Upper lobe of left lung (tissue), 6 donors: ENCODE measurements at places on chromosomes 7 and 10. TPM values are rescaled to one million over a fixed set of nuclear protein-coding genes. Genes with fewer than 3 reads are reported as not detected.
A peak's percentile ranks its signal among the peaks of the same experiment; 100 is the strongest.

DNA sequence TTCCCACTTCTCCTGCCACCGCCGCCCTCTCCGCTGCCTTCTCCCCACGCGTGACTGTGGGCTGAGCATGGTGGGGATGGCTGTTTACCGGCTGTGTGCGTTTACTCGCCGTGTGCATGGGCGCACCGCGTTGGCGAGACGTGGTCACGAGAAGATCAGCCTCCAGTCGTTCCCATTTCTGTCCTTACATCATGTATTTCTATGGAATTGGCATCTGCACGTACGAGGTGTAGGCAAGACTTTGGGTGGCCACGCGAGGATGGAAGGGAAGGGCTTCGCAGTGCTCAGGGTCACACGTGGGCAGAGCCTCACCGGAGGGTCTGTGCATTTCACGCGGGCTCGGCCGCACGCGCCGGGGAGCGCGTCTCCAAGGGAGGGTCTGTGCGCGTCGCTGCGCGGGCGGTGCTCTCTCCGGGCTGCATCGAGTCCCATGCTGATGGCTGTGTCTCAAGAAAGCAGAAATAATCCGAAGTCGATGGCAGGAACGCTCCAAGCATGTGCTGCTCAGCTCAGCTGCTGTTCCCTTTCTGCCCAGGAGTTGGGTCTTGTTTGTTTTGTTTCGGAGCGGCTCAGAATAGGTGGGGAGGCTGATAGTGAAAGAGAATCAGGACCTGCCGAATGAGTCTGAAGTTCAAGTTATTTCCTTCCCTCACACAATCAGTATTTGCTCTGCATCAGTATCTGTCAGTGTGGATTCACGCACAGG lies 973 bp downstream of the CAMK1D start:
- H3K36me3 ChIP-seq = no peaks in the 10 kb centered on the region
- peak; percentile 44 for DNase-seq
- peak overlapping the region; percentile 81 for H3K4me3 ChIP-seq
- no peaks in the 10 kb centered on the region for H3K27me3 ChIP-seq

DKK1 gene
- not detected for total RNA-seq

SLC18A2 gene
- total RNA-seq = 5.9 TPM

GRCh38 chr10:72694476-72695369 lies 2.8 kb downstream of the MCU start:
- H3K36me3 ChIP-seq = no peaks in the 10 kb centered on the region
- H3K4me1 ChIP-seq = peaks cover 17% of the 10 kb centered on the region
- H3K27me3 ChIP-seq = no peaks in the 10 kb centered on the region
- H3K4me3 ChIP-seq = no peak overlapping the region

- peak overlapping the region; percentile 40 for H3K27ac ChIP-seq
- peaks cover 12% of the 10 kb centered on the region for H3K4me1 ChIP-seq
- peaks cover 52% of the 10 kb centered on the region for H3K36me3 ChIP-seq
- no peaks in the 10 kb centered on the region for H3K27me3 ChIP-seq
These were observed 7.5 kb downstream of the ZNF282 start for GRCh38 chr7:149202831-149203231.

GRCh38 chr7:128880791-128881457 lies 18.3 kb downstream of the ATP6V1F start:
- H3K27me3 ChIP-seq = no peaks in the 10 kb centered on the region
- H3K27ac ChIP-seq = no peak overlapping the region
- no peaks in the 10 kb centered on the region for H3K4me1 ChIP-seq

NME8 gene
- total RNA-seq = 0.91 TPM

DNA sequence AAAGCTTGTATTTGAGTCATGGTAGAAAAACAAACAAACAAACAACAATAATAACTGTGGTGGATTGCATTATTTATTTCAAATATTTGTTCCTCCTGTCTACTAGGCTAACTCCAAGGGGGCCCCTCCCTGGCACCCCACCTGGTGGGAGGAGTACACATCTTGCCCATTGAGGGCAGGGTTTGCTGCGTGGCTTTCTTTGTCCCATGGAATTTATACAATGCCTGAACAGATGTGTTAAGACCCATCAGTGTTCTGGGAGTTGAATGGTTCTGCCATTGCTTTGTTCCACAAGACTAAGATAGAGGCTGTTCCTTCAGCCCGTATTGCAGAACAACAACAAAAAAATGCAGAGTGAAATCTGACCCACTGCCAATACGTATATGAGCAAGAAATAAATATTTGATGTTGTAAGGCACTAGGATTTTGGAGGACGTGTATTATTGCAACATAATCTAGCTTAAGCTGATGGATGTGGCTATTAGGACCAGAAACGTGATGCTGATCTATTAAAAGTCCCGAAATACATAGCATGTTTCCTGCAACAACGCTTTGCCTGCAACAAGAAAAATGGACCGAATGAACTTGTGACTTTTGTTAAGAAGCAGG lies 119.1 kb upstream of the JCAD start:
- peaks cover 5% of the 10 kb centered on the region for H3K4me1 ChIP-seq
- no peaks in the 10 kb centered on the region for H3K27me3 ChIP-seq
- no peaks in the 10 kb centered on the region for H3K36me3 ChIP-seq
- no peak for DNase-seq
- no peak overlapping the region for H3K27ac ChIP-seq
- H3K4me3 ChIP-seq = no peak overlapping the region

DNA sequence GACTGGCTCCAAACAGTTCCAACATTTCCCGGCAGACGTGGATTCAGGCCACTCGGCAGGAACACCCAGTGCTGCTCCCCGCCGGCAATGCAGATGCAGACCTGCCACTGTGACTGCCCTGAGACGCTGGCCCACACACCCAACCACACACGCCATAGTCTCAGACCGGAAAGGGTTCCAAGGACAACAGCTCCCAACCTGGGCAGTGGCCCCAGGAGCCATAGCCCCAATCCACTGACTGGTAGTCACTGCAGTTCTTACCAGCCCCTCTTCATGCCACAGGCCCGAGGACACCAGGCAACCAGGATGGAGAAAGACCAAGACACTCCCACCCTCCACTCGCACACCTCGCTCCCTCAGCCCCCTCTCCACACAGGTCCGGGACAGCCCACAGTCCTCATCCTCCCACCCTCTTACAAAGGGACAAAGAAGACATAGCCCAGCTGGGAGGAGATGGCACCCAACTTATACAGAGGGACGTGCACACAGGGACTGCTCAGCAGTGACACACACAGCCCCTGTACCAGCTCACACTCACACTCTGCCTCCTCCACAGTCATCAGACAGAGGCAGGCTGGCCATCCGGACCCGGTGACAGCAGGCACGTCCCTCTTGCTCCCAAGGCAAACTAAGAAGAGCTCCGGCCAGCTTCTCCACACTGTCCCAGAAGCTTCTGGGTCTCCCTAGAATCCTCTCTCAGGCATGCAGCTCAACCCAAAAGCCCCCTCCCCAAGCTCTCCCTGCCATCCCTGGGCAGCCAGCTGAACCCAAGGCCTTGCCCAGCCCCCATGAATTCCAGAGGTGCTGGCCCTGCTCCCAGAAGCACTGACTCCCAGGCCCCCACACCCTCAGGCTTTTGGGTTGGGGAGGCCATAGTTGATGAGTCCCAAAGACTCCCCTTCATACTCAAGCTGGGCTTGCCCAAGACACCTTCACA lies 24.8 kb downstream of the KCNH2 start:
- no peak overlapping the region for H3K4me3 ChIP-seq
- peaks cover 7% of the 10 kb centered on the region for H3K4me1 ChIP-seq
- no peak overlapping the region for H3K27ac ChIP-seq
- H3K27me3 ChIP-seq = no peaks in the 10 kb centered on the region

ARHGEF5 gene
- 25.7 TPM for total RNA-seq

- H3K4me1 ChIP-seq = no peaks in the 10 kb centered on the region
- H3K27me3 ChIP-seq = no peaks in the 10 kb centered on the region
- DNase-seq = no peak
- no peak overlapping the region for H3K27ac ChIP-seq
- H3K36me3 ChIP-seq = no peaks in the 10 kb centered on the region
- no peak overlapping the region for H3K4me3 ChIP-seq
These were observed 1163.4 kb downstream of the CNTNAP2 start for GRCh38 chr7:147279964-147280374.

DNA sequence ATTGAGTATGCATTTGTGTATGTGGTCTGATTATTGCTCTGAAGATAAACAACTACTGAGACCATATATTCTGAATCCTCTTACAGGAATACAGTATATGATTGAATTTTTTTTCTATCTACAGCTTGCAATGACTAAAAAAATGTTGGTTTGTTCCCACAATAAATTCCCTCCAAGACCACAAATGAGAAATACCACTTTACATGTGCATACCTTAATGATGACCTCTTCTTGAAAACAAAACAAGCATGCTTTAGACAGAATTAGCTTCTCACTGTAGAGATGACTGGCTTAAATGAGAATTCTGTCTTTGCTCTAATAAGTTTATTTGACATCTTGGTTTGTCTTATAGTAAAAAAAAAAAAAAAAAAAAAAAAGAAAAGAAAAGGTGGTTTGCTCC lies 241.5 kb downstream of the PCDH15 start:
- H3K4me1 ChIP-seq = no peaks in the 10 kb centered on the region
- H3K27ac ChIP-seq = no peak overlapping the region
- no peak for DNase-seq
- no peaks in the 10 kb centered on the region for H3K36me3 ChIP-seq

SPDYE8 gene
- not detected for total RNA-seq

DNA sequence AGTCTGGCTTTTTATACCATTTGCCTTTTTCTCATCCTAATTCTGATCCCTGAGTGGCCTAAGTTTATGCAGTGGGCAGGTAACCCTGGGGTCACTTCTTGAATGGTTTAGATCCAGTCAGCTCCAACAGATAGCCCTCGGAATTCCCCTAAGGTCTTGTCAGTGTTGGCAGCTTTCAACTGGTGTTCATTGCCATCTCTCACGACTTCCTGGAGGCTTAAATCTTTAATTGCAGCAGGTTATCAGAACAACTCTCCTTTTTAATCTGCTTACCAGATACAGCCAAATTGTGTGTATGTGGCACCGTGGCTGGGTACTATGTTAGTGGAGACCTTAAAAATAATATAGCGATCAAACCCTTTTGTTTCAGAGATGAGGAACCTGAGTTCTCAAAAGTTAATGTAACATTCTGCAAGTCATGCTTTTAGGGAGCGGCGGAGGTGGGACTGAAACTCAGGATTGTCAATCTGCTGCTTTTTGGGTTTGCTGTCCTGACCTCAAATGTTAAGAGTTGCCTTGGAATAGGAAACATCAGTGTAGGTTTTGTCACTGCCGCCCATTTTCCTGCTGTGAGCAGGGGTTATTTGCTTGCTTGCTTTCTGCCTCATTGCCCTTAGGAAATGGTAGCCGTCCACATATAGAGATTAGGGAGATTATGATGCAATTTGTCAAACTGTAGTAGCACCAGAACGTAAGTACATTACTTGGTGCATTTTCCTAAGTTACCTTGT lies 818 bp downstream of the DLD start:
- no peak for DNase-seq
- peaks cover 3% of the 10 kb centered on the region for H3K36me3 ChIP-seq
- peaks cover 25% of the 10 kb centered on the region for H3K4me1 ChIP-seq

ATG9B gene
- total RNA-seq = 1.8 TPM

CALD1 gene
- total RNA-seq = 98.6 TPM

GRCh38 chr7:127245607-127246006 lies 7.1 kb downstream of the GRM8 start:
- H3K4me1 ChIP-seq = no peaks in the 10 kb centered on the region
- H3K27ac ChIP-seq = no peak overlapping the region
- DNase-seq = no peak
- H3K36me3 ChIP-seq = no peaks in the 10 kb centered on the region
- no peak overlapping the region for H3K4me3 ChIP-seq

C10orf105 gene
- total RNA-seq = 0.15 TPM

DNA sequence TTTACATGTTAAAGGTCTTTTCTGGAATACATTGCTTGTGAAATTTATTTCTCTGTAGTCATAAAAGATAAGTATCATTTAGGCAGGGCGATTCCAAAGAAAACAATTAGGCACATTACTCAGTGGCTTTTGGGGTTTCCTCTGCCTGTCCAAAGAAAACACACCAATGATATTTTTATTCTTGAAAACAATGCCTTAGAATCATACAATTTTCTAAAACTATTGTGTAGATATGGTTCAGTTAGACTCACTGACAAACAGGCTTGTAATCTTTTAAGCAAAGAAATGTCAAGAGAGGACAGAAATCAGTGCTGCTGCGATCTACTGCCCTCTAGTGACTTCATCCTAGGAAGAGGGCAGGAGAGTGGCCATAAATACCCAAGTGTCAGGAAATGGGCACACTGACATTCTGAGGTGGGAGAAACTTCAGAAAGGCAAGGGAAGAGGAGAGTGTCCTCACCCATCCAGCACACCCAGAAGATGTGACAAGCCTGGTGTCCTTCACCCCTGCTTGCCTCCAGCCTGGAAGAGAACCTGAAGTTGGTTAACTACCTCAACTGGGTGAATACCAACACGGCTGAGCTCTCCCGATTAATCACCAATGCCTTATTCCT lies 120.5 kb downstream of the GALNT11 start:
- DNase-seq = no peak
- no peak overlapping the region for H3K27ac ChIP-seq
- no peaks in the 10 kb centered on the region for H3K4me1 ChIP-seq
- no peak overlapping the region for H3K4me3 ChIP-seq
- peaks cover 100% of the 10 kb centered on the region for H3K36me3 ChIP-seq
- H3K27me3 ChIP-seq = no peaks in the 10 kb centered on the region

GRCh38 chr10:125083576-125083920 lies 76.8 kb downstream of the CTBP2 start:
- H3K36me3 ChIP-seq = peaks cover 4% of the 10 kb centered on the region
- no peak for DNase-seq
- H3K4me3 ChIP-seq = no peak overlapping the region
- H3K4me1 ChIP-seq = peaks cover 39% of the 10 kb centered on the region
- H3K27ac ChIP-seq = no peak overlapping the region

DNA sequence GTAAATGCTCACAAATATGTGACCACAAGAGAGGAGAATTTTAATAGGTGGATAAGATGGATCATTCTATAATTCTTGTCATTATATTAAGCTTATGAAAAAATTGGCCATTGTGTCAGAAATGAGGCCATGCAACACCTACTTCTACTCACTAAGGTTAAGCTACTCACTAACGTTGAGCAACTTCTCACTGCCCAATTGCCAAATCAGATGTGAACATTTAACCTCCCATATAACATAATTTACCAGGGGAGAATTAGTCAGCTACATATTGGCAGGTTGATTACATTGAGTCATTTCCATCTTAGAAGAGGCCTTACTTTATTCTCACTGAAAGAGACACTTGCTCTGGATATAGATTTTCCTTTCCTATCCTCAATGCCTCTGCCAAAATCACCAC lies 211.2 kb upstream of the DGKB start:
- no peak overlapping the region for H3K4me3 ChIP-seq
- H3K27me3 ChIP-seq = no peaks in the 10 kb centered on the region
- no peak overlapping the region for H3K27ac ChIP-seq
- no peak for DNase-seq
- no peaks in the 10 kb centered on the region for H3K4me1 ChIP-seq

- no peaks in the 10 kb centered on the region for H3K36me3 ChIP-seq
- no peak overlapping the region for H3K4me3 ChIP-seq
- no peak for DNase-seq
- H3K27ac ChIP-seq = no peak overlapping the region
- no peaks in the 10 kb centered on the region for H3K27me3 ChIP-seq
- H3K4me1 ChIP-seq = no peaks in the 10 kb centered on the region
These were observed 7.3 kb downstream of the NPY start for GRCh38 chr7:24291271-24291670.
